ENCODE measurements at places on chromosomes 12 and 14.
A peak's percentile ranks its signal among the peaks of the same experiment; 100 is the strongest.

GRCh38 chr12:66011731-66012130, 118.8 kb downstream of the LLPH start:
- DNase-seq, result no peak

DNA sequence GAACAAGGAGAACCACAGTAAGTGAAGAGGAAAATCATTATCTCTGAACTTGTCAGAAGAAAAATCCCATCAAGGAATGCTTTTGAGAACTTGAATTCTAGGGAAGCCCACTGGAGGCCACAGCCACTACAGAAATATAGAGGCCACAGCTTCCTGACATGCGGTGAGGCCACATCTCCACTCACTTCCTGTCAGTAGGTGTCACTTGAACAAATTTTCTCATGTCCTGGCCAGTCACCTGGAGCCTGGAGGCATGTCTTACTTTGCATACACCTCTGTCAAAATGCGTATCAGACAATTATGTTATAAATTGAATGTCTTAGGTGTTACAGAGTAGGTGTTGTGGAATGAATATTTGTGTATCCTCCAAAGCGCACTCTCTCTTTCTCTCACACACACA, 370.3 kb downstream of the DAD1 start:
- DNase-seq, result no peak

GRCh38 chr12:53251477-53252348, 16.4 kb upstream of the ESPL1 start:
- peak; percentile 82 for DNase-seq

DNA sequence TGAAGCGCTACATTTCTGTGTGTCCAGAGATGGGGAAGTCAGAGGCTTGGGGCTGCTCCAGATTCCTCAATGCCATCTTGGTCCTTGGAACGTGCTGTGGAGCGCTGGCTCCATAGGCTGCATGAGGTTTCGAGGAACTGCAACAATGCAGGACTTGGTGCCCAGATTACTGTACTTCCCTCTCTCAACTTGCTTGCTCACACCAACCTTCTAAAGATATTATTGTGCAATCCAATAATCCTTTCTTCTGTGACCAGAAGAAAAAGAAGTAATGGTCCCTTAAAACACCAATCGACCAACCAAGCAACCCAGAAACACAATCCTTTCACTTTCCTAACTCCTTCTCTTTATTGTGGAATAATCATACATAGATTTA, 3.7 kb downstream of the PRICKLE1 start:
- no peak for DNase-seq

DNA sequence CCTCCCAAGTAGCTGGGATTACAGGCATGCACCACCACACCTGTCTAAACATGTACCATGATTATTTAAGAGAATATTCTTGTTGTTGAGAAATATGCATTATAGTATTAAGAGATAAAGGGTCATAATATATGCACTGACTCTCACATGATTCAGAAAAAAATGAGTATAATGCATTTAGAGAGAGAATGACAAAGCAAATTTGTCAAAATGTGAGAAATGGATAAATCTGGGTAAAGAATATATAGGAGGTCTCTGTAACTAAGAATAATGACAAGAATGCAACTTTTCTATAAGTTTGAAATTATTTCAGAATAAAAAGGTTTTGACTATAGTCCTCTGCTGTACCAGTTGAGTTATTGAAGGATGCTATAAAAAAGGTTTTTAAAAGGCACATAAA, 28.1 kb upstream of the ZNF740 start:
- DNase-seq, result no peak

GRCh38 chr12:22014041-22014782, 31.8 kb upstream of the CMAS start:
- no peak for DNase-seq

DNA sequence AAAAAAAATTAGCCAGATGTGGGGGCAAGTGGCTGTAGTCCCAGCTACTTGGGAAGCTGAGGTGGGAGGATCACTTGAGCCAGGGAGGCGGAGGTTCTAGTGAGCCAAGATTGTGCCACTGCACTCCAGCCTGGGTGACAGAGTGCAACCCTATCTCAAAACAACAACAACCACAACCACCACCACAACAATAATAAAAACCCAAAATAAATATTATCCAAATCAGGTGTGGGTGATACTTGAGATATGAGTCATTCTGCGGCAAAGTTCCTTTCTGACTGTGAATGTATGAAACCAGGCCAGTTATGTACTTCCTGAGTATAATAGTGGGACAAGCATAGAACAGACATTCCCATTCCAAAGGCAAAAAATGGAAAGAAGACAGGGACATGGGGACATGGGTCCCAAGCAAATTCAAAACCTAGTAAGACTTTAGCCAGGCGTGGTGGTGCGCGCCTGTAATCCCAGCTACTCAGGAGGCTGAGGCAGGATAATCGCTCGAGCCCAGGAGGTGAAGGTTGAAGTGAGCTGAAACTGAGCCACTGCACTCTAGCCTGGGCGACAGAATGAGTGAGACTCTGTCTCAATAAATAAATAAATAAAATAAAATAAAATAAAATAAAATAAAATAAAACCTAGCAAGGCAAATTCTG, 9.7 kb upstream of the ERC1 start:
- DNase-seq, result no peak

All from hematopoietic multipotent progenitor cell treated with erythropoietin and hydrocortisone succinate and interleukin-3 and kit ligand, for 15 days (in vitro differentiated cells).